ENCODE measurements at places on chromosomes 2 and 18.

DNA sequence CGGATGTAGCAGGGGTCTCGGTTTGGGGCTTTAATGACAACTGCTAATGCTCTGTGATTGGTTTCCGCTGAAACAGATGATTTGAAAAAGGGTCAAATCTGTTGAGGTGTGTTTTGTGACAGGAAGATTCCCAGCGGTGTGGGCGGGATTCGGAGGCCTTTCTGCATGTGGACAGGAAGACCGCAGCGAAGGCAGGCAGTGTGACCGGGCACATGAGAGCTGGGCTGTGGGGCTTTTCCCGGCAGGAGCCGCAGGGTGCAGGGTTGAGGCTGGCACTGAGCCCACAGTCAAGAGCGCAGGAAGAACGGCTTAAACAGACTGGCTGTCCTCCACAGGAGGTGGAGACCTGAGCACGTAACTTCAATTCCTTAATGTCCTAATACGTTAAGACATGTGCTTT lies 180.0 kb upstream of the TPO start:
- DNase-seq = no peak

DNA sequence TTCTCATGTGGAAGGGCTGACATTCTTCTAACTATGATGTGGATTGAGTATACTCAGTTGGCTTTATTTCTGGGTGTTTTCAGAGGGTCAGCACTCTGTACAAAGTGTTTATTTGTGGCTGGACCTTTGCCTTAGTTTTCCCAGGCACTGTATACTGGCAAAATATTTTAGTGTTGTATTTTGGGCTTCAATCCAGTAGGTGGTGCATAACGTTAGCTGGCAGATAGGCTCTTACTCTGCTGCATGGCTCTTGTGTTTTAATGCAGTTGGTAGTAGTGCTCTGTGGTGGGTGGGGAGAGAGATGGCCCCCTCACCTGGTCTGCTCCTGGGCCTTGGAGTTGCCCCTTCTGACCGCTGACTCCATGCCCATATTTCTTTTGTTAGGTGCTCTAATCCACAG lies 75.6 kb upstream of the REG3A start:
- DNase-seq = no peak

- no peak for DNase-seq
Measured at GRCh38 chr18:46402396-46402795, 254.6 kb downstream of the LOXHD1 start.

- DNase-seq = no peak
Measured at GRCh38 chr2:98180456-98180855, 93.5 kb downstream of the VWA3B start.

DNA sequence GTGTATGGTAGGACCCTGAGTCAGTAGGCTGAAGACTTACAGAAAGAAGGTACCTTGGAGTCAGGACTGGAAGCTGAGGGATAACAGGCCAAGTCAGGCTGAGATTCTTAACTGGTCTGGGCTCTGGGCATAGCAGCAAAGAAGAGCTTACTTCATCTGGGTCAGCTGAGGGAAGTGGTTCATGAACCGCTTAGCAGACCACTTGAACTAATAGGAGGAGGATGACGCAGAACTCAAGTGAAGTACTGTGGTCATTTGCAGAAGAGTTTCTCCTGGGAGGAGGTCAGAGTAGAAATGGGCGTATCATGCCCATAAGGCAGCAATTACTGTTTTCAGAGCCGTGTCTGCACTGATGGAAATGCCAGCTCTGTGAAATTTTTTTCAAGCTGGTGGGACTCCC lies 164.5 kb downstream of the LCLAT1 start:
- no peak for DNase-seq
